Cerebellar cortex (tissue), 1 donor: ENCODE measurements at places on chromosomes 7 and 10.

GRCh38 chr10:50232261-50232639 is 19.1 kb downstream of the ASAH2 start:
- DNase-seq: no peak

DNA sequence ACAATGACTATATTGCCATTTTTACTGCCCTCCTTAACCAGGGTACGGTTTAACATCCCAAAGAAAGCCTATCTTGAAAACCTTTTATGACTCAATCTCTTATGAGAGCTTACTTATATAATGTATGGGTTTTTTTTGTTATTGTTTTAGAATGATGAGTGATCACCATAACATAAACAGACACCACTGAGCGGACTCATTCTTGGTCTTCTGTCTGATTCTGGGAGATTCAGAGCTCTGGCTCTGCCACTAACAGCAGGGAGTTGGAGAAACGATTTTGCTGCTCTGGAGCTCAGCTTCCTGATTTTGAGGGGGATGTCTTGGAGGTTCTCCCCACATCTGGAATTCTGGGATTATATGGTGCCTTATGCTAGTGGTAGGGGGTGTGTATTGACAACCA is 244.1 kb downstream of the FRMD4A start:
- DNase-seq: no peak

GRCh38 chr7:533266-533665 is 13.6 kb upstream of the PDGFA start:
- no peak for DNase-seq

GRCh38 chr10:97549587-97550322 is 22.8 kb upstream of the ANKRD2 start:
- DNase-seq: peak; percentile 40

DNA sequence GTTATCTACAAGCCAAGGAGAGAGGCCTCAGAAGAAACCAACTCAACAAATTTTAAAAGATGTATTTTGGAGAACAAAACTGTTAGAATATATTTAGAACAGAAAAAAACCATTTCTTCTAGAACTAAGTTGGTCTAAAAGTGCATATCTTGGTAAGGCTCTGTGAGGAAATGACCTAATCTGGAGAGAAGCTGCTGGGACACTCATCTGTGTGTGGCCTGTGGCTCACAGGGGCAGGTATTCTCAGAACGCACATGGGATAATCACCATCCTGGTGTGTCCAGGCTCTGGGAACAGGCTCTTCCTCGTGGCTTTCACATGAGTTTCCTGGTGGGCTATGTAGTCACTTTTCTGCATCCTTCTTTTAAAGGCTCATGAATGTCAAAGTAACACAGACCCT is 38.1 kb upstream of the PRSS1 start:
- no peak for DNase-seq

DNA sequence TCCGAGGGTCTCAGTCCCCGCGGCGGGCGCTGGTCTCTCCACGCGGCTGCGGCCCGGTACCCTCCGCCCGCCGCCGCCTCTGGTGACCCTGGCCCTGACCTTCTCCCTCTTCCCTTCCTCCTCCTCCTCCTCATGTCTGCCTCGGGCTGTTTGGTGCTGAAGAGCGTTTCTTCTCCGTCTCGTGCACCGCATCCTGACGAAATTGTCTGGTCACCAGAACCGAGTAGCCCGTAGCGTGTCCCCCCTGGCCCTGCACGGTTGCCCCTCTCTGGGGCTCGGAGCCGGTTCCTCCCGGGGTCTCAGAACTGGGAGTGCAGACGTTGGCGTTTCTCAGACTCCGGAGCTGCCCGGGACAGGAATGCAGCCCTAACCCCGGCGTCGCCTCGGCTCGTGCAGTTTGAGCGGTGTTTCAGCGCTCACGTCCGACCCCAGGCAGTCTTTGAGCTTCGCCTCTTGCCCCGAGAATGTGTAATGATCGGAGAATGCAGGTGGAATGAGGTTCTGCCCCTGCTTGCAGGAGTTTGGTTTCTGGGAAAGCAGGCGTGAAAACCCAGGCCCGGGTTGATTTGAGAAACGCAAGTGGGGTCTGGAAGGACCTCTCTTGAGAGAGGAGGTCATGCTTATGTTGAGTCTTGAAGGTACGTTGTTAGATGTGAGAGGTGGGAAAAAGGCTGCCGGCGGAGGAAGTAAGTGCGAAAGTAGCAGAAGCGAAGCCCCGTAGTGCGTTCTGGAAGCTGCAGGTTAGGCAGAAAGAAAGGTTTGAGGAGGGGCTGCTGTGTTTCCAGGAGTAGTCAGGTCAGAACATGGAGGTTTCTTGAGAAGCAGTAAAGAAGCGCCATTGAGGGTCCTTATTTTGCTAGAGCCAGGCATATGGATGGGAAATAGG is 743 bp downstream of the RBM17 start:
- DNase-seq: no peak
